ENCODE measurements at places on chromosomes 3 and 15. TPM values are rescaled to one million over a fixed set of nuclear protein-coding genes. Genes with fewer than 3 reads are reported as not detected.

The SPSB4 gene
- total RNA-seq: 0.17 TPM

The GOLGA6L10 gene
- total RNA-seq: 3.6 TPM

The RPS17 gene
- 921 TPM for total RNA-seq

The CLDN18 gene
- total RNA-seq: not detected

The TM6SF1 gene
- 1.2 TPM for total RNA-seq

The PML gene
- total RNA-seq: 52.2 TPM

The COL6A5 gene
- total RNA-seq: not detected

The SYNPR gene
- total RNA-seq: not detected

DNA sequence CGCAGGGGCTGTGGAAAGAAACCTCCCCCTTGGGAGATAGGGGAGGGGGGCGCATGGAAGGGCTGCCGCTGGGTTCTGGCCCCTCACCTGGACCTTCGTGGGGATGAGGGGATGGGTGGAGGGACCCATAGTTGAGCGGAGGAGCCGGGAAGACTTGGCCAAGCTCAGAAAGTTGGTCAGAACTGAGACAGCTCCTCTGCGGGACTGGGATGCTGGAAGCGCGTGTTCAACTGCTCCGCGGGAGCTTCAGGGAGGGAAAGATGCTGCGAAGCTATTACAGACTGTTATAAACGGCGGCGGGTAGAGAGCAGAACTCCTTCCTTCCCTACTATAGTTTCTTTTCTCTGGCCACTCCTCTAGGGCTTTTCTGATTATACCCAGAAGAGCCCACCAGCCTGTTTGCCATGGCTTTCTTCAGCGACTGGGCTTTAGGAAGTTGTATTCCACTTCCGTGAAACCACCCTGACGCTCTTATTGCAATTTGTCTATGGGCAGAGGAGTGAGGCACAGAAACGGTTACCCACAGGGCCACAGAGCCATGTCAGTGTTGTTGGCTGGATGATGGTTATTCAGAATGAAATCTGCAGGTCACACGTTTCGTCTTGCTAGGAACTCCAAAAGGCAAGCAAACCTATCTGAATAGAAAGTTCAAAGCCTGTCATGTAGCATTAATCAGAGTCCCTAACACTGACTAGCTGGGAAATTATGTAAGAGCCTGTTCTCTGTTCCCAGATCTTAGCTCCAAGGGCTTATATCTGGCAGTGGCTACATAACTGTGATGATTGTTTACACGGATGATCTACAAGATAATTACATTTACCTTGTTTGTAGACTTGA is 1.1 kb downstream of the SYNPR start:
- DNase-seq: no peak

DNA sequence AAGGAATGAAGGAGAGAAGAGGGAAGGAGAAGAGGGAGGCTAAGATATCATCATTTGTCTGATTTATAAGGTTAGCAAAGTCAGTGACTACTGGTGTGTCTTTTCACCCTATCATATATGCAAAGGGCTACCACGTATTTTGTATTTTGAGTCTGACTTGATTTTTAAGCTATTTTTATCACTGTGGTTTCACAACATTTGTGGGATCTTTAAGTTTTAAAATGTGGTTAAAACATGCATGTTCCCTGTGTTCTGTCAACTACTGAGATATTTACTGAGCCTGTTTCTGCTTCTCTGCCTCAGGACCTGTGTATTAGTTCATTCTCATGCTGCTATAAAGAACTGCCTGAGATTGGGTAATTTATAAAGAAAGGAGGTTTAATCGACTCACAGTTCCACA is 22.5 kb upstream of the SPTSSB start:
- no peak for DNase-seq

- DNase-seq: no peak
Observed at GRCh38 chr3:45955017-45955647, 11.9 kb downstream of the CXCR6 start.

DNA sequence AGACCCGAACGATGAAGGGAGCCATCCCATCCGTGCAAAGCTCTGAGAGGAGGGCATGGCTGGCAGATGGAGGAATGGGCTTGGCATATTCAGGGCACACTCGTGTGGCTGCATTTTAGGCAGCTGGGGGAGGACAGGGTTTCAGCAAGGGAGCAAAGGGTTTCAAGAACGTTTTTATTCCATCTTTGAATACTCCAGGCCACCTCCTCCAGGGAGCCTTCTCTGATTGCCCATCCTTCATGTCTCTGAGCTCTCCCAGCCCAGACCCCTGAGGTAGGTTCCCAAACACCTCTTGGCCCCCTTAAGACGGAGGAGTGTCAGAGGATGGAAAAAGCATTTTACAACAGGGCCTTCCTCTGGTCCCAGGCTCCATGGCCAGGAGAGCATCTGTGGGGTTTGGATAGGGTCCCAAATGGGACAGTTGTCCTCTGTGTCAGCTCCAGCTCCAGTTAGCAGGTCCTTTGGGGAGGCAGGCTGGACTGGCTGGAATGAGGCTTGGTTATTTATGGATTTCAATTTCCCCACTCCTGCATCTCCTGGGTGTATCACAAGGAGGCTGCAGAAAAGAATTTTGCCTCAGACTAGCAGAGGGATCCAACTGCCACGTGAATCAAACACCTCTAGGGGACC is 17.7 kb upstream of the SLC6A1 start:
- DNase-seq: no peak

DNA sequence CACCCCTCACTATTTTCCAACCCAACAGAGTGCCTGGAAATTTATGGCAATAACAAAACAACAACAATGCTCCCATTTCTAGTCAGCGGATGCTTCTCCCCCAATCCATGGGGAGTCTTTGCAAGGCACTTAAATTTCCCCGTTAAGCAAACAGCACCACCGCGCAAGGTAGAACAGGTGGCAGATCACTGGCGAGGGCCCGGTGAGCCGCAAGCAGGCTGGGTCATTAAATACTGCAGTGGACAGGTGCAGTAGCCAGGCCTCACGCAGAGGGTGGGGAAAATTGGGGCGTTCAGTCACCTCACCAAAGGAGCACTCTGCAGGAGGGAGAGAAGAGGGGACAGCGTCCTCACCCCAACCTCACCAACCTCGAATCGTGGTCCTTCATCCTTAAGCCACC is 147.5 kb downstream of the NTRK3 start:
- no peak for DNase-seq

DNA sequence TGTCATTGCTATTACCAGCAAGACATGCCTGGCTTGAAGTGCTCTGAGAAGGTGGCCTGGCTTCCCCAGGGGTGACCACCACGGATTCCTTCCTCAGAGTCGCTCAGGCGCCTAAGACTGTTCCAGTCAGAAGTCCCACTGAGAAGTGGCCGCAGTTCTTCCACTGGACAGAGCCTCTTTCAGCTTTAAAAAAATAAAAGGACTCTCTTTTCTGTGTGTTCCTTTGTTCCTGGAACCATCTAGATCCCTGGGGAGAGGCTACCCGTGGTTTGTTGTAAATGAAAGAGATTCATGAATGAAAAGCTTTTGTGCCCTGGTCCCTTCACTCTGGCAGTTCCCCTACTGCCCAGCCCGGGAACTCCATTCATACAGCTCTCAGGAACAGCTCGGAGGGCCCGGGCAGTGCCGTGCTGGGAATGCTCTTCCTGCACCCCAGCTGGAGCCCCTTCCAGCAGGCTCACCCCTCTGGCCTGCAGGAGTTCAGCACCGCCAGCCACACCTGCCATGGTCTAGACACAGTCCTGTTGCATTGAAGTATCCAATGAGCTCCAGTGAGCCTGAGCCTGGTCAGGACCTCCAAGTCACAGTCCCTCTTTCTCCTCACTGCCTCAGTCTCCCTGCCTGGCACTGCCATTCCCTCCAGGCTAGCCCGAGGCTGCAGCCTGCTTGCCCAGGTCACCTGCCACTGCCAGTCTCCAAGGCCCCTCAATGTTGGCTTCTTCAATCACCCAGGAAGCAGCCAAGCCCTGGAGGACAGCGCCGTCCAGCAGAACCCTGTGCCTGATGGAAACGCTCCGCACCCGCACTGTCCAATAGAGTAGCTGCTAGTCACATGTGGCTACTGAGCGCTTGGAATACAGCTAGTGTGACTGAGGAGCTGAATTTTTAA is 75.4 kb downstream of the XXYLT1 start:
- no peak for DNase-seq

DNA sequence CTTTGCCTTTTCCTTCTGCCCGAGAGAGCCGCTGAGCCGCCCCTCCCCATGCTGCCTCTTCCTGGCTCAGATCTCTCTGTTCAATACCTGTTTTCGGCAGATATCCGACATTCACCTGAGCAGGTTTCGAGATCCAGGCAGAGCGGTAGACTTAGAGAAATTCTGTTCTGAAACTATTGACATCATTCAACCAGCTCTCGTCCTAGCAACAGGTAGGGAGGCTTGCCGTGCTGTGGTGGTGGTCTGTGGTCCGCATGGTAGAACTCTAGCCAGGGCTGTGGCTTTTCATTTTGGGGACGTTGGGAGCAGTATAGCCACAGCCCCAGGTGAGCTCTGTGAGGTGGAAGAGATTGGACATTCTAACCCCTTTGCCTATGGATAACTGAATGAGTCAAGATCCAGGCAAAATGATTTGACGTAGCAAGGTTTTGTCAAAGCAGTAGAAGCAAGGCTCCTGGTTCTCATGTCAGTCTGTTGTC is 810 bp downstream of the TMEM62 start:
- DNase-seq: no peak

- no peak for DNase-seq
Observed at GRCh38 chr3:140097874-140098635, 163.1 kb downstream of the CLSTN2 start.

DNA sequence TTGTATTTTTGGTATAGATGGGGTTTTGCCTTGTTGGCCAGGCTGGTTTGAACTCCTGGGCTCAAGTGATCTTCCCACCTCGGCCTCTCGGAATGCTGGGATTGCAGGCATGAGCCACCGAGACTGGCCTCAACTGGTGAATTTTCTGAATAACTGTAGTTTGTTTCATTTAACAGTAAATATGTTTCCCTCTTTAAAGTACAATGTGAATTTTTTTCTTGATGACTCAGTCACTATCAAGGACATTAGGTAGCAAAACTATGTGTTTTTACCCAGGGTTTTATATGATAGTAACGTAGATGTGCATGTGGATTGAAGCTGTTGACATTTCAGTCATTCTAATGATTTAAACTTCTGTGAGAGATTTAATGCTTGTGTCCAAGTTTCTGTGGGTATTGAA is 40.2 kb upstream of the MAPKBP1 start:
- DNase-seq: no peak

- no peak for DNase-seq
Observed at GRCh38 chr15:29106551-29107290, 162.9 kb downstream of the NSMCE3 start.

- DNase-seq: no peak
Observed at GRCh38 chr15:55255714-55256113, 33.9 kb downstream of the RAB27A start.

DNA sequence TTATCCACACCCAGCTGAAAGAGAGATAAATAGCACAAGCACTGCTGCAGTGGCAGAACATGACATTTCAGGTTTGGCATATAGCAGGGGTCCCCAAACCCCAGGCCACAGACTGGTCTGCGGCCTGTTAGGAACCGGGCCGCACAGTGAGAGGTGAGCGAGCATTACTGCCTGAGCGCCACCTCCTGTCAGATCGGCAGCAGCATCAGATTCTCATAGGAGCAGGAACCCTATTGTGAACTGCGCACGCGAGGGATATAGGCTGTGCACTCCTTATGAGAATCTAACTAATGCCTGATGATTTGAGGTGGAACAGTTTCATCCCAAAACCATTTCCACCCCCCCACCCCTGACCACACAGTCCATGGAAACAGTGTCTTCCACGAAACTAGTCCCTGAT is 54.6 kb downstream of the CCR4 start:
- no peak for DNase-seq

- DNase-seq: no peak
Observed at GRCh38 chr3:182797876-182798275, 4.6 kb downstream of the ATP11B start.

- no peak for DNase-seq
Observed at GRCh38 chr3:157061265-157061664, 98.7 kb downstream of the CCNL1 start.

All from mucosa of descending colon (tissue), 3 donors.